Pancreas (tissue), 10 donors: ENCODE measurements at places on chromosomes 7 and 10. TPM values are rescaled to one million over a fixed set of nuclear protein-coding genes. Genes with fewer than 3 reads are reported as not detected.

DNA sequence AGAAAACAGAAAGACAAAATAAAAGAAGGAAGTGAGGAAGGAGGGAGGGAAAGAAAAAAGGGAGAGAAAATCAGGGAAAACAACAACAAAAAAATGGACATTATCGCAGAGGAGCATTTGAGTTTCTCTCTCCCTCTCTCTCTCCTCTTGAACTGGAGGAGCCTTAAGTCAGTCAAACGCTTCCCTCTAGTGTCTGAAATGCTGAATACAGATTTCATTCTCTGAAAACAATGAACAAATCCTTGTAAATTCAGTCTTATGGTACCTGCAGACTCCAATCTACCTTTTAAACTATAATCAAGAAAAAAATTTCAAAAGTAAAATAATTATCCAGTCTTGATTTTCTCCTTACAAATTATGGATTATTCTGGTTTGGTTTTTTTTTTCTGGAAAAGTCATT is 89.2 kb upstream of the PFKP start:
- H3K4me3 ChIP-seq, result no peak overlapping the region
- H3K4me1 ChIP-seq, result no peaks in the 10 kb centered on the region
- H3K27ac ChIP-seq, result no peak overlapping the region
- no peak for DNase-seq
- no peaks in the 10 kb centered on the region for H3K27me3 ChIP-seq
- H3K36me3 ChIP-seq, result no peaks in the 10 kb centered on the region

The MBL2 gene
- not detected for total RNA-seq

DNA sequence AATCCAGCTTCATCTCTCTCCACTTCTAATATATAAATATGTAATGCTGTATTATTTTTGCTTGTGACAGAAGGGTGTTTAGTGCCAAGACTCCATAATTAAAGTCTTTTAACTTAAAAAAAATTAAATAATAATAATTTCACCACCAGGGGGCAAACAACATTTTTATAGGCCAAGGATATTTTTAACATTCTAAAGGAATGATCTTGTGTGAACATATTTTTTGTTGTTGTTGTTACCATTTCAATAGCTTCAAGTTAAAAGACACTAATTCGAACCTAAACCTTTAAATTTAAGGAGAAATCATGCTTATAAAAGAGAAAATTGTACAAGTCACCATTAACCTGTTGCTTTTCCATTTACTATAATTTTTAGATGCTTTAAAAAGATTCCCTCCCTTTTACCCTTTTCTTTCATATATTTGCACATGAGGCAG is 7.5 kb upstream of the DNAJC1 start:
- no peaks in the 10 kb centered on the region for H3K4me1 ChIP-seq
- no peak for DNase-seq
- no peak overlapping the region for H3K4me3 ChIP-seq
- H3K36me3 ChIP-seq, result no peaks in the 10 kb centered on the region
- no peak overlapping the region for H3K27ac ChIP-seq

DNA sequence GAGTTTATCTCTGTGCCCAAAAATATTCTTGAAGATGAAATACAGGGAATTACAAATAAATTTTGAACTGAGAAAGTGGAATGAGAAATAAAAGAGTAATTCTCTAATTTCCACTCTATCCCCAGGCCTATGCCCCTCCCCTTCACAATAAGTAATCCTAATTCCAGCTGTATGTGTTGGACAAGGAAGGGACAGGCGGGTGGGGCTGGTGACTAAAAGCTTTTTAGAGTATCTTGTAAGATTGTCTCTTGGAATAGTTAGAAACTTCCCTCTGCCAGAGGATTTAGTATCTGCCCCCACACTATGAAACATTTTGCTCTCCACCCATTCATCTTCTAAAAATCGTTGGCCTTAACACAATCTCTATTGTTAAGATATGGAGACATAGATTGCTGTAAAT is 199.2 kb downstream of the MBL2 start:
- H3K36me3 ChIP-seq, result no peaks in the 10 kb centered on the region
- DNase-seq, result no peak
- H3K27ac ChIP-seq, result no peak overlapping the region
- H3K4me3 ChIP-seq, result no peak overlapping the region
- H3K4me1 ChIP-seq, result no peaks in the 10 kb centered on the region
- H3K27me3 ChIP-seq, result no peaks in the 10 kb centered on the region

The COL13A1 gene
- 0.89 TPM for total RNA-seq

GRCh38 chr7:27185013-27185853 is at the start of gene HOXA11:
Gene HOXA11 (minus strand): TSS chr7:27185232. CDS start chr7:27185144, 88 bp downstream.
- H3K27me3 ChIP-seq, result no peaks in the 10 kb centered on the region
- H3K4me1 ChIP-seq, result no peaks in the 10 kb centered on the region
- H3K4me3 ChIP-seq, result no peak within 1 kb of the TSS
- no peak within 1 kb of the TSS for H3K27ac ChIP-seq
- DNase-seq, result peak; percentile 13
- H3K36me3 ChIP-seq, result no peaks in the 10 kb centered on the region

The ZNF783 gene
- 5.5 TPM for total RNA-seq

DNA sequence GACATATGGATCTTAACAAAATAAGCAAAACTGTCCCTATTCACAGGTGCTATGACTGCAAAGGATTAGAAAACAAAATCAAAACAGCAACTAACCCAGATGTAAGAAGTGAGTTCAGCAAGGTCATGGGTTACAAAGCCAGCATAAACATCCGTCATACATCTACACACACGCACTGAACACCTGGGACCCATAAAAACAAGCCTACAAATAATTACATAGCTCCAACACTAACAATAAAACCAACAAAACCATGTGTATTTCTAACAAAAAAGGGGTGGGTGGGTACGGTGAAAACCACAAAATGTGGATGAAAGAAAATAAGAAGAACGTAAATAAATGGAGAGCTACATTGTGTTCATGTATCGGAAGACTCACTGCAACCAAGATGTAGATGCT is 256.8 kb downstream of the ELFN1 start:
- H3K27me3 ChIP-seq, result no peaks in the 10 kb centered on the region
- no peak for DNase-seq
- H3K4me3 ChIP-seq, result no peak overlapping the region
- H3K27ac ChIP-seq, result no peak overlapping the region
- H3K36me3 ChIP-seq, result no peaks in the 10 kb centered on the region

The TNPO3 gene
- total RNA-seq, result 15.7 TPM

DNA sequence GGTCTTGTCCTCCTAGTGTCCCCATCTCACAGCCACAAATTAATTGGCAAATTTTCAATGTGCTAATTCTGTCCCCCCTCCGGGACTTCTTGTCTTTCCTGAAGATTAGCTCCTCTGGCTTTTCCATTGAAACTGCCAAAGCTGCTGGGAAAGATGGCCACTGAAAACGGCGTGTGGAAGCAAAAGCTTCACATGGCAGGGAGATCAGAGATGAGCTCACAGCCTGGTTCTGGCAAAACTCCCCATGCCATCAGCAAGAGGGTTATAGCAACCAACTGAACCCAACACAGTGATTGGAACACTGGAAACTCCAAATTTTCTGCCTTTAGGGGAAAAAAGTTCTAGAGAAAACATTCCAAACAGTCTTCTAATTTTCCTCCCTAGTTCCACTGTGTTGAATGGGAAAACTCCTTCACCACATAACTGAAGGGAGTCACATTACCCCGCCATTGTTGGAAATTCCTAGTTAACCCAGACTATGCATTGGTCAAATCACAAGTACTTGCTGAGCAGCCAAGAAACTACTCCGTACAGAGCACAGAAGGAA is 37.0 kb downstream of the NRAP start:
- no peaks in the 10 kb centered on the region for H3K27me3 ChIP-seq
- H3K4me1 ChIP-seq, result peaks cover 11% of the 10 kb centered on the region
- H3K27ac ChIP-seq, result no peak overlapping the region
- no peak overlapping the region for H3K4me3 ChIP-seq

GRCh38 chr7:103932389-103932788 is 57.1 kb downstream of the RELN start:
- no peak for DNase-seq
- no peaks in the 10 kb centered on the region for H3K27me3 ChIP-seq
- no peak overlapping the region for H3K27ac ChIP-seq
- no peak overlapping the region for H3K4me3 ChIP-seq
- no peaks in the 10 kb centered on the region for H3K4me1 ChIP-seq
- no peaks in the 10 kb centered on the region for H3K36me3 ChIP-seq

DNA sequence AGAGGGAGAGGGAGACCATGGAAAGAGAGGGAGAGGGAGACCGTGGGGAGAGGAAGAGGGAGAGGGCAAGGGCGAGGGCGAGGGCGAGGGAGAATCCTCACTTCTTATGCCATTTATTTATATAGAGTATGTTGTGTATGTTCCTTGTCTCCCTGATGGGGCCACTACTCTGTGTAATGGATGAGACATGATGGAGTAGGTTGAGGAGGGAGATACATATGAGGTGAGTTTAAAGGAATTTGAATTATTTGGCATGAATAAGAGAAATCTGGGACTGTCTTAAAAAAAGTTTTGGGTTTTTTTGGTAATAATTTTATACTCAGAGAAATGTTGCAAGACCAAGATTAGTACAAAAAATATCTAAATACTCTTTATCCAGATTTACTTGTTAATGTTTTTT is 20.1 kb downstream of the CCSER2 start:
- H3K27me3 ChIP-seq, result no peaks in the 10 kb centered on the region
- H3K4me3 ChIP-seq, result no peak overlapping the region
- H3K4me1 ChIP-seq, result no peaks in the 10 kb centered on the region
- no peak for DNase-seq
- no peak overlapping the region for H3K27ac ChIP-seq

DNA sequence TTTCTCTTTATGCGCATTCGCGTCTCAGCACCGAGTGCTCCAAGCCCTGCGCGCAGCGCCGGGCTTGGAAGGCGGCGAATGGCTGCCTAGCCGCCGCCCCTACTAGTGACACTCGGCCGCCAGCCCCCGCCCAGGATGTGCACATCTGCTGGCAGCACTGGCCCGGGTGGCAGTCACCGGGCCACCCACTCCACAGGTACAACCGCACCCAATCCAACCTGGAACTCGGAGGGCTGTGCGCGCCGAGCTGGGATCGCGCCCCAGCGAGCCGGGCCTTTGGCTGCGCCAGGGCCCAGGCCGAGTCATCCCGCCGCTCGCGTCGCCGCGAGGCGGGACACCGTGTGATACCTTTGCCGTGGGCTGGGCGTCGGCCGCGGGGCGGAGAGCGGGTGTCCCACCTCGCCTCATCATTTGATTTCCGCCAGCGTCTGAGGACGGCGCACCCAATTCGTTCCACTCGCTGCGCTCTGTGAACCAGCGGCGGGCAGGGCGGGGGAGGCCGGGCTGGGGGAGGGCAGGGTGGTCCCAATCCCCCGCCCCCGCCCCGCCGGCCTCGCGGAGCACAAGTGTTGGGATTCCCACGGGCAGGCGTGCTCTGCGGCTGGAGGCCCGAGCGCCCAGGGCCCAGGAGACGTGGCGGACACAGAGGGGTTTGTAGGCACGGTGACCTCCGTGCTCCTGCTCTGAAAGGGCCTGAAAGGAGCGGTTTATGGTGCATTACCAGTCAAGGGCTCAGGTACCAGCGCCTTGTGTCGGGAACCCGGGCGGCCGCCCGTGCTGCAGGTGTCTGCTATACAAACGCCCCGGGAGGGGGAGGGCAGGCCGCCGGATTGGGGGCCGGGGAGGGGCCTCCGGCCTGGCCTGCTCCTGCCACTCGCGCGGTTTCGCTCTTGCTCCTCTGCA is 17.8 kb upstream of the PTF1A start:
- peak overlapping the region; percentile 62 for H3K4me3 ChIP-seq
- no peaks in the 10 kb centered on the region for H3K36me3 ChIP-seq
- peak overlapping the region; percentile 82 for H3K27ac ChIP-seq
- DNase-seq, result peak; percentile 82
- H3K4me1 ChIP-seq, result no peaks in the 10 kb centered on the region
- H3K27me3 ChIP-seq, result no peaks in the 10 kb centered on the region

The TPST1 gene
- 4.3 TPM for total RNA-seq

DNA sequence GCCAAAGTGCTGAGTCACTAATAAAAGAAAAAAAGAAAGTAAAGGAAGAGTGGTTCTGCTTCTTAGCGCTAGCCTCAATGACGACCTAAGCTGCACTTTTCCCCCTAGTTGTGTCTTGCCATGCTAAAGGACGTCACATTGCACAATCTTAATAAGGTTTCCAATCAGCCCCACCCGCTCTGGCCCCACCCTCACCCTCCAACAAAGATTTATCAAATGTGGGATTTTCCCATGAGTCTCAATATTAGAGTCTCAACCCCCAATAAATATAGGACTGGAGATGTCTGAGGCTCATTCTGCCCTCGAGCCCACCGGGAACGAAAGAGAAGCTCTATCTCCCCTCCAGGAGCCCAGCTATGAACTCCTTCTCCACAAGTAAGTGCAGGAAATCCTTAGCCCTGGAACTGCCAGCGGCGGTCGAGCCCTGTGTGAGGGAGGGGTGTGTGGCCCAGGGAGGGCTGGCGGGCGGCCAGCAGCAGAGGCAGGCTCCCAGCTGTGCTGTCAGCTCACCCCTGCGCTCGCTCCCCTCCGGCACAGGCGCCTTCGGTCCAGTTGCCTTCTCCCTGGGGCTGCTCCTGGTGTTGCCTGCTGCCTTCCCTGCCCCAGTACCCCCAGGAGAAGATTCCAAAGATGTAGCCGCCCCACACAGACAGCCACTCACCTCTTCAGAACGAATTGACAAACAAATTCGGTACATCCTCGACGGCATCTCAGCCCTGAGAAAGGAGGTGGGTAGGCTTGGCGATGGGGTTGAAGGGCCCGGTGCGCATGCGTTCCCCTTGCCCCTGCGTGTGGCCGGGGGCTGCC is at the start of gene IL6:
TSS of gene IL6 (plus strand) at position 294 of the 807 bp plus-strand sequence. CDS start at position 357, 63 bp downstream.
- peak; percentile 59 for DNase-seq
- no peaks in the 10 kb centered on the region for H3K4me1 ChIP-seq
- no peak within 1 kb of the TSS for H3K27ac ChIP-seq
- H3K27me3 ChIP-seq, result no peaks in the 10 kb centered on the region
- H3K4me3 ChIP-seq, result peak within 1 kb of the TSS; percentile 1
- H3K36me3 ChIP-seq, result no peaks in the 10 kb centered on the region

- H3K4me3 ChIP-seq, result no peak overlapping the region
- H3K4me1 ChIP-seq, result no peaks in the 10 kb centered on the region
- no peaks in the 10 kb centered on the region for H3K36me3 ChIP-seq
- DNase-seq, result no peak
- H3K27ac ChIP-seq, result peak overlapping the region; percentile 23
Measured at GRCh38 chr10:69045441-69046300, 42.2 kb upstream of the SRGN start.

- H3K27ac ChIP-seq, result peak within 1 kb of the TSS; percentile 27
- H3K4me3 ChIP-seq, result no peak within 1 kb of the TSS
- no peaks in the 10 kb centered on the region for H3K36me3 ChIP-seq
- DNase-seq, result peak; percentile 37
Measured at GRCh38 chr7:94394437-94395140, at the start of gene COL1A2. Gene COL1A2 (plus strand): TSS chr7:94394895. CDS start chr7:94395032, 137 bp downstream.

The C10orf67 gene
- 0.06 TPM for total RNA-seq
